HepG2 (cell line): ENCODE measurements at places on chromosomes 2 and 18. TPM values are rescaled to one million over a fixed set of nuclear protein-coding genes. Genes with fewer than 3 reads are reported as not detected.

DNA sequence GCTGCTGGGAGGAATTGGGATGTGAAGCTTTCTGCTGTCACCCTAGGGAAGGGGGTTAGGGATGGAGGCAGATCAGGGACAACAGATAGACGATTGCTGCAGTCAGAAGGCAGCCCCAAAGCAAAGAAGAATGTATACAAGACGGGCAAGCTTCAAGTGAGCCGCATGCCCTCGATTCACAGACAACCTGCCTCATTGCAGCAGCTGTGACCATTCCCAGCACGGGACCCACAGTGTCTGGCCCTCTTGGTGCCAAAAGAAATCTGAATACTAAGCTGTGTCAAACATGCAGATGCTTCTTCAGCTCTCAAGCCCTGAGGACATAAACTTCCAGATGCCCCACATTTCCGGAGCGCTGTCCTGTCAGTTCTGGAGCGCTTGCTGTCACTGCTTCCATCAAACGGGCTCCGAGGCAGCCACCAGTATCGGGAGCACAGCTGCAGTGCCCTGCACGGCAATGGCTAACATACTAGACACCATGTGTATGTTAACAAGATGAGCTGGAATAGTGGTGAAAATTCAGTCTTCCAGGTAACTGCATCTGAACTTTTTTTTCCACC is 33.8 kb downstream of the PRELID3A start:
- no peak overlapping the region for H3K27ac ChIP-seq
- no peaks in the 10 kb centered on the region for H3K4me1 ChIP-seq
- DNase-seq = no peak
- no peak overlapping the region for H3K4me3 ChIP-seq

The RAB17 gene
- 68.0 and 70.0 TPM in 2 replicates for total RNA-seq

DNA sequence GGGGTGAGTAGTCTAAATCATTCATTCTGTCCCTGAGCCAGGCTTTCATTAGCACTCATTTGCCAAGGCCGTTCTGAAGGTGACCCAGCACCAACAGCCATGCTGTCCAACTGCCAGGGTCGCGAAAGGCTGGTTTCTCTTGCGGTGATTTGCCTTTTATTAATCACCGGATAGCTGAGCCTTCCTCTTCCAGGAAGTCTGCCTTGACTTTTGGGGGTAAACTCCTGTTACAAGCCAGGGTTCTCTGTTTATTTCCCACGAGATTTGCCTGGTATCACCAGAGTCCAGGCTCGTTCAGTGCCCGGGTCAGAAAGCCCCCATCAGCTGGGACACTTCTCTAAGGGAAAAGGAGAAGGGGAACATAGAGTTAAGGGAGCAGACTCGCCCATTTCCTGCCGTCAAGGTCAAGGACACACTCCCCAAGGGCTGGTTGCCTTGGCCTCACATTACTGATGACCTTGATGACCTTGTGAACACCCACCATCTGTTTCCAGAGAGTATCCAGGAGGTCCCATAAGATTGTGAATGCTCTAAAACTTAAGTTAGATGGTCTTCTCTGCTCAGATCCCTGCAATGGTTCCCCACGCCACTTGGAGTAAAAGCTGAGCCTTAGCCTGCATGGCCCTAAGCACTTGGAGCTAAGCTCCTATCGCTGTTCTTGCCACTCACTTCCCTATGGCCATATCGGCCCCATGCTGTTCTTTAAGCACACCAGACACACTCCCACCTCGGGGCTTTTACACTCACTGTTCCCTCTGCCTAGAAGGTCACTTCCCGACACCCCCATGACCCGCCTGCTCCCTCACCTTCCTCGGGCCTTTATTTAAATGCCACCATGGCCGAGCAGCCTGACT is 118.0 kb upstream of the STPG4 start:
- H3K27ac ChIP-seq = no peak overlapping the region
- no peak for DNase-seq
- H3K27me3 ChIP-seq = no peaks in the 10 kb centered on the region
- peaks cover 60% of the 10 kb centered on the region for H3K4me1 ChIP-seq
- no peaks in the 10 kb centered on the region for H3K36me3 ChIP-seq

DNA sequence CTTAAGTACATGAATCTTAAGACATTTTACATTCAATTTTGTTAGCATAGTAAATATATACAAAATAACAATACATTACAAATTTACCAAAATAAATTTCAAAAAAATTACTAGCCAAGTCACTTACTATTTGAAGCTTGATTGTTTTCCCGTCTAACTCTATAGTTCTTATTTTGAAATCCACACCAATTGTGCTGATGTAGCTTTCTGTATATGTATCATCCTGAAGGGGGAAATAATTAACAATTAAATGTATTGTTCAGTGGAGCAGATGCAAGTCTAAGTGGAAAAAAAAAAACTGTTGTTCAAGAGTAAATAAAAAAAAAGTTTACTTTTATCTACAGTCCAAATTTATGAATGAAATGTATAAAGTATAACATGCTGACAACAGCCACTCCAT is 32.1 kb downstream of the RAB1A start:
- H3K4me3 ChIP-seq = no peak overlapping the region
- no peak for DNase-seq
- no peaks in the 10 kb centered on the region for H3K27me3 ChIP-seq
- peaks cover 84% of the 10 kb centered on the region for H3K36me3 ChIP-seq
- peaks cover 19% of the 10 kb centered on the region for H3K4me1 ChIP-seq

The SH2D6 gene
- 0.11 and 0.29 TPM in 2 replicates for total RNA-seq

GRCh38 chr2:16184945-16185660 is 244.8 kb downstream of the MYCN start:
- H3K36me3 ChIP-seq = no peaks in the 10 kb centered on the region
- H3K4me3 ChIP-seq = no peak overlapping the region
- H3K27ac ChIP-seq = no peak overlapping the region
- H3K27me3 ChIP-seq = peaks cover 3% of the 10 kb centered on the region; the same call in 1 of the 2 replicates

The C1QL2 gene
- total RNA-seq = not detected in 2 replicates

GRCh38 chr2:100878000-100878791 is 58.3 kb downstream of the NPAS2 start:
- H3K36me3 ChIP-seq = 0 out of 2 replicates have a peak, but pooled peaks cover 2% of the 10 kb centered on the region
- peak overlapping the region; percentile 8 for H3K27ac ChIP-seq
- H3K4me3 ChIP-seq = no peak overlapping the region
- H3K4me1 ChIP-seq = peaks cover 64% of the 10 kb centered on the region
